ENCODE measurements at places on chromosomes 7 and 10.

DNA sequence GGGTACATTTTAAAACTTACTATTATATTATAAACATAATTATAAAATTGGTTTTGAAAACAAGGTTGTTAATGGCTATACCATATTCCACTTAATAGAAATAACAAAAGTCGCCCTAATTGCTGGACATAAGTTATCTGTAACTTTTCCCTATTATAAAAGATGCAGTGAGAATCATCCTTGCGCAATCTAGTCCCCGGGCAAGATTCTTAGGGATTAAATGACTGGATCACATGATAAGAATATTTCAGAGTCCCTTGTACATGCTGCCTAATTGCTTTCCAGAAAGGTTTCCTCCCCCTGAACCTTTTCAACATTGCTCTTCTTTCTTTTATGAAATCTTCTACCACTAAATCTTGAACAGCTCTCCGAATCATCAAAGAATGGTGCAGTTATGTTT lies 479.8 kb upstream of the MKI67 start:
- DNase-seq = no peak

DNA sequence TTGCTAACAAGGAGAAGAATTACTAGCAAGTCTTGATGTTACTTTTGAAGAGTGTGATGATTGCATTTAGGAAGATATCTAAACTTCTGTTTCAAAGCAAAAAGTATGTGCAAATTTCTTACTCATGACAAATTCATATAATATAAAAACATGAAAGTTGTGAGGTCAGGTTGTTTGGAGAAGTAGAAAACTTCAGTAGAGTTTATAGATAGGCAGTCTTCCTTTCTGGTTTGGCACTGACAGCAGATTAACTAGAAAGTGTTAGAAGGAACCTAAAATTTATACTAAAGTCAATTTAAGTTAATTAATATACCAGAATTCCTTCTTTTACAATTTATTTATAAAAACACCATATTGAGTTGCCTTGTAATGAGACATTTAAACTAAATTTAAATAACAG lies 16.9 kb downstream of the PTEN start:
- DNase-seq = no peak

- DNase-seq = peak; percentile 66
Measured at GRCh38 chr10:3330663-3331062, 158.1 kb upstream of the PITRM1 start.

DNA sequence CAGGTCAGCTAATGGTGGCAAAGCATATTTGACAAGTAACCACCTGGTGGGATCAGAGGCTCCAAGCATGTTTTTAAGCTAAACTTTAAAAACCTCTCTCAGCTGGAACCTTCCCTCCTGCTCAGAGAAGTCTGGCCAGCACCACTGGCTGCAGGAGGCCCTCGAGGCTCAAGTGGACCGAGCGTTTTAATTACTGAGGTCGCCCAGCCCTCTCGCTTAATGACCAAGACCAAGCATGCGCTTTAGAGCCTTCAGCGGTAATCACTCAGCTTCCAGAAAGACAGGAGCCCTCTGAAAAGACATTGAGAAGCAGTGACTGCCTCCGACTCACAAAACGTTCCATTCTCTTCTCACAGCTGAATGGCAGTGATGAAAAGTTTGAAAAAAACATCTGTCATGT lies 383.4 kb upstream of the ADARB2 start:
- DNase-seq = no peak

DNA sequence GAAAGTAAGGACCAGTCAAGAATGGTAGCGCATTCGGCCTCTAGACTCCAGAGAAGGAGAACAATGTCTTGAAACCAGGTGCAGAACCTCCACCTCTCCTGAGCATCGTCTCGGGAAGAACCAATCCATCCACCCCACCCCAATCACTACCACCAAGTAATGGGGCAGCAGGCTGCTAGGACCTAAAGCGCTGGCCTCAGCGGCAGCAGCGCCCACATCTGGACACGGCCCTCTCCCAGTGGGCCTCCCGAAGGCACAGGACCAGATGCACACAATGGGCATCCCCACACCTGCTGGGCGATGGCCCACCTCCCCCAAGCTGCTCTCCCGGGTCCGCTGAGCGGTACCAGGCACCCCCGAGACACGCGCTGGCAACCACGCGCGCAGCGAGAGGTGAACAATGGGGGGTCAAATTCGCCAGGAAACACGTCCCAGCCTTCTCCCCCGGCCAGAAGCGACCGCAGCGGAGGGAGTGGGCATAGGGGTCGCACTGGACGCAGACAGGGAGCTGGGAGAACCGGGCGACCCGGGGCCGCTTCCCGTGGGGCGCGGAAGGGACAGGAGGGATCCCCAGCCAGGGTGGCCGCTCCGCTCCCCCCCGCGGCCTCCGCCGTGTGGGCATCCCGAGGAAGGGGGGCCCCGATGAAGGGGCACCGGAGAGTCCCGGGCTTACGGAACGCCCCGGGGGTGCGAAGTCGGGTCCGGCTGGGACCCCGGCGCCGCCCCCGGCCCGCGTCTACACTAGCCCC lies 506 bp downstream of the CTTNBP2 start:
- no peak for DNase-seq

- no peak for DNase-seq
Measured at GRCh38 chr7:28102797-28103196, 77.8 kb downstream of the JAZF1 start.

DNA sequence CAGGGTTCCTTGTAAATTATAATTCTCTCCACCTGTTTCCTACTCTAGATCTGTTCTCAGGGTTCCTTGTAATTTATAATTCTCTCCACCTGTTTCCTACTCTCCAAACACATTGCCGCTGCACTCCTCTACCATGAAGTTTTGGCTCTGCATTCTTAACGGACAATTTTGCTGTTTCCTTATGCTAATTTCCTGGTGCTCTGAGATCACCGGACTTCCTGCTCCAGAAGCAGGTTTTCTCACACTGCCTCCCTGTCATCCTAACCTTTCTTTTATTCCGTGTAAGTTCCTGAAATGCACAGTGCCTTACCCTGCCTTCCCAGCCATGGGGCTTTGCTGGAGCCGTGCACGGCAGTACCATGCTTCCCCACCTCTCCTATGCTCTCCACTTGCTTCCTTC lies 256.8 kb downstream of the PLXNA4 start:
- DNase-seq = no peak

- no peak for DNase-seq
Measured at GRCh38 chr10:132588301-132589013, 50.9 kb downstream of the INPP5A start.

GRCh38 chr7:1144269-1144771 lies 15.7 kb downstream of the ZFAND2A start:
- no peak for DNase-seq

DNA sequence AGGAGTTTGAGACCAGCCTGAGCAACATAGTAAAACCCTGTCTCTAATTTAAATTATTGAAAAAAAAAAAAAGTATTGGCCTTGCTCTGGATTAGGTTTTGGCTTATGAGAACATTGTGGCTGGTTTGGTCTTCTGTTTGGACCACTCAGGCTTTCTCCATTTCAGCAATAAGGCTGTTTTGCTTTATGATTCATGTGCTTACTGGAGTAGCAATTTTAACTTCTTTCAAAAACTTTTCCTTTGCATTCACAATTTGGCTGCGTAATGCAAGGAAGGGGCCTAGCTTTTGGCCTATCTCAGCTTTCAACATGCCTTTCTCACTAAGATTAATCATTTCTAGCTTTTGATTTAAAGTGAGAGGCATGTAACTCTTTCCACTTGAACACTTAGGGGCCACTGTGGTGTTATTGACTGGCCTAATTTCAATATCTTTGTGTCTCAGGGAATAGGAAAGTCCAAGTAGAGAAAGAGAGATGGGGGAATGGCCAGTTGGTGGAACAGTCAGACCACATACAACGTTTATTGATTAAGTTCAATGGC lies 38.0 kb upstream of the SRPK2 start:
- no peak for DNase-seq

DNA sequence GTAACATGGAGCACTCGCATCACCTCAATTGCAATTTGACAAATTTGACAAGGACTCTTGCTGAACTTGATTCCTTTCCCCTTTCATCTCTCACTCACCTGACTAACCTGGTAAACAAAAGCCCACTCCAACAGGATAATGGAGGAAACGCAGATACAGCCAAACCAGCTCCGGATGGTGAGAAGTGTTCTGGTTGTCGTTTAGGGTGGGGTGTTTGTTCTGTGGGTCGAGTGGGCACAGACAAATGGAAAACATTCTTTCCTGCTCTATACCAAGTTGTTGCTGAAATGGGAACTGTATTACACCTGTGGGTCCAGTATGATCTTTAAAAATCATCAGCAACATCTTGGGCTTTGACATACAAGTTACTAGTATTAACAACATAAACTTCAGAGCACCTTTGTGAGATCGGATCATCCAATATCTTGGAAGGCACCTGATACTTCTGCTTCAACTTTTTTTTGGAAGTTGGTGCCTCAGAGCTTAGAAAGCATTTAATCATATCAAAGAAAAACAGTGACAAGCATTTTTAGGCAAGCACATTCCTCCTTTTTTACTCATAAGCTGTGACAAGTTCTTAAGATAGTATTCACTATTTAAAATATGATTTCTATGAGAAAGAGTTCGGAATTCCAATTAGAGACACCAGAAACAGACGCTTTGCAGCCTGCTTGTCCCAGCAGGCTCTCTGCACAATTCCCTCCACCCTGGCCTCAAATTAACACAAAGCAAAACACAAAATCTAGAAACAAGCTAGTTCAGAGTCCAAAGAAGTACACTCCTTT lies 58.1 kb downstream of the CCDC186 start:
- DNase-seq = no peak

DNA sequence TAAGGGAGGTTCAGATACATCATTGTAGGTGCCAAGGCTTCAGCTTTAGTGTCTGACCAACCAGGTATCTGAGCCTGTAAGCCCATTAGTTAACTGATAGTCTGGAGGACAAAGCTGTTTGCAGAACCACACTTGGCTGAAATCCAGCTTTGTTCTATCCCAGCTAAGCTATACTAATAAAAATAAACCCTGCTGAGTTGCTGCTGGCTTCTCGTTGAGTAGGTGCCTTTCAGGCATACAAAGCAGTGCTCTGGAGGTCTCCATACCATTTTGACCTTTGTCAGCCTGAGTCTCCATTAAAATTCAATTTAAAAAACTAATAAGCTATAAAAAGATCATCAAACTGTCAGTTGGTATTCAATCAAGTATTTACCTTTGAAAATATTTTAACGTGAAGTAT lies 22.0 kb downstream of the CDCA7L start:
- no peak for DNase-seq

DNA sequence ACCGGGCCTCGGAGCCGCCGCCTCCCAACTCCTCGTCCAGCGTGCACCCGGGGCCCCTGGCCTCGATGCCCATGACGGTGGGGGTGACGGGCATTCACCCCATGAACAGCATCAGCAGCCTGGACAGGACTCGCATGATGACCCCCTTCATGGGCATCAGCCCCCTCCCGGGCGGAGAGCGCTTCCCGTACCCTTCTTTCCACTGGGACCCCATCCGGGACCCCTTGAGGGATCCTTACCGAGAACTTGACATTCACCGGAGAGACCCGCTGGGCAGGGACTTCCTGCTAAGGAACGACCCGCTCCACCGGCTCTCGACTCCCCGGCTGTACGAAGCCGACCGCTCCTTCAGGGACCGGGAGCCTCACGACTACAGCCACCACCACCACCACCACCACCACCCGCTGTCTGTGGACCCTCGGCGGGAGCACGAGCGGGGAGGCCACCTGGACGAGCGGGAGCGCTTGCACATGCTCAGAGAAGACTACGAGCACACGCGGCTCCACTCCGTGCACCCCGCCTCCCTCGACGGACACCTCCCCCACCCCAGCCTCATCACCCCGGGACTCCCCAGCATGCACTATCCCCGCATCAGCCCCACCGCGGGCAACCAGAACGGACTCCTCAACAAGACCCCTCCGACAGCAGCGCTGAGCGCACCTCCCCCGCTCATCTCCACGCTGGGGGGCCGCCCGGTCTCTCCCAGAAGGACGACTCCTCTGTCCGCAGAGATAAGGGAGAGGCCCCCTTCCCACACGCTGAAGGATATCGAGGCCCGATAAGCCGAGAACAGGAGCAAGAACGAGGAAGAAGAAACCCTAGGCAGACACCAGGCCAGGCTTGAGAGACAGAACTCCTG lies 341.5 kb upstream of the GALNT17 start:
- no peak for DNase-seq

- no peak for DNase-seq
Measured at GRCh38 chr7:157309988-157310668, 26.7 kb upstream of the DNAJB6 start.

- DNase-seq = no peak
Measured at GRCh38 chr10:110457851-110458250, 39.9 kb upstream of the DUSP5 start.

DNA sequence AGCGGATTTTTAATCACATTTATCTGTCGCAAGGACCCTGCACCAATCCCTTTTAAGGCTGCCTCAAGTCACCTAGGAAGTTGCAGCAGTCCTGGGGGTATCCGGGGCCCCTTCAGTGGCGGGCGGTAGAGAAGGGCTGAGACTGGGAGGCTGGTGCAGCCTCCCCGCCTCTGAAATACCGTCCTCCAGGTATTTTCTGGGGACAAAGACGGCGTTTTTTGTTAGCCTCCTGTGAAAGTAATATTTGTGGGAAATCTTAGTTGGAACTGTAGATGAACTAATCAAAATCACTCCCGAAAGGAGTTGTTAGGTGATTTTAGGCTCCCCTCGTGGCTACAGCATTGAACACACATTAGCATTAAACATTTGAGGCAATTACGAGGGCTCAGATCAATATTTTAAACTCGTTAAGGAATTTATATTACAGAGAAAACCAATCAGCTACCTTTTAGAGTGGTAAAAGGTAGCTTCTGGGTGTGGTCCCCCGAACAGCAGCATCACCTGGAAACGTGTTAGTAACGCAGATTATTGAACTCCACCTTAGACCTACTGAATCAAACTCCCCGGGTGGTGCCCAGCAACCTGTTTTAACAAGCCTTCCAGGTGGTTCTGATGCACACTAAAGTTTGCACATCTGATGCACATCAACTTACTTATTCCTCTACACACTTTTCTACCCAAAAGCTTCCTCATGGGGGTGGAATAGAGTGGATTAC lies 530 bp upstream of the ANXA7 start:
- no peak for DNase-seq

GRCh38 chr10:101830322-101831168 lies 12.3 kb upstream of the OGA start:
- no peak for DNase-seq

GRCh38 chr7:150955519-150956394 lies 22.4 kb downstream of the KCNH2 start:
- no peak for DNase-seq

GRCh38 chr10:98262571-98262970 lies 5.4 kb downstream of the LOXL4 start:
- no peak for DNase-seq

DNA sequence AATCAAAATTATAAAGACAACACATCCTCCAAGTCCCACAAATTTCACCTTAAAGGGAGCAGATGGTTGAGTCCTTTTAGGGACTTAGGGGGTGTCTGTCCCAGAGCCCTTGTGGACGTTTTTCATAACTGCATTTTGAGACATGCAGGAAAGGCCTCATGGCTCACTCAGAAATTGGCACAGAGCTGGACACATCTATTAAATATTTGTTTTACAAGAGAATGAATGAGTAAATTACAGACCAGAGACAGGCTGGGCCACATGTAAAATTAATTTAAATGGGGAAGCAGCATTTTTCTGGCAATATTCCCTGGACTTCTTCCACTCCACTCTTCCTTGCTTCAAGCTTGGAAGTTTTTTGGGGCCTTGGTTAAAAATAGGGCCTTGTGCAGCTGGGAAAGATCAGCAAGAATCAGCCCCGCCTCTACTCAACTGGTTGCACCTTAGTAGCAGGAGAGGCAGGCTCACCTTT lies 20.0 kb downstream of the LAMB1 start:
- DNase-seq = no peak

GRCh38 chr7:73770002-73770859 lies at the start of gene CLDN3:
CLDN3 (minus strand) TSS chr7:73770270; CDS start chr7:73770049, 221 bp downstream.
- no peak for DNase-seq

All from NK-92 treated with Interleukin-12 subunit alpha and Interleukin-12 subunit beta, amount 100 ng/mL, for 24 hours (cell line).